ENCODE measurements at places on chromosomes 13 and 19.

DNA sequence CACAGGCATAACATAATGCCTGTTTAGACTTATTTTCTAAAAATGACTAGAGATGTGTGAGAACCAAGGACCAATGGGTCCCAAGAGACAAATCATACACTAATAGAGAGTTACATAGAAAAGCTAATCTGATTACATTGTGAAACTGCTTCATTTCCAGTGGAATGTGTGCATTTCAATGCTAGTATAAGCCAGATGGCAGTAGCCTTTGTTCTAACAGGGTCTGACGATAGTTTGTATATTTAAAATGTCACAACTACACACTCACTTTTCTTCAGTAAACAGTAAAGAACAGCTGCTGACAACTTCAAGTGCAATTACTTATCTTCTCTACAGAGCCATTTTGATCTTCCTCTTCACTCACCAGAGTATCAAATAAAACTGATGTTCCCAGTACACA lies 4.3 kb upstream of the SLITRK5 start:
- no peak for DNase-seq

DNA sequence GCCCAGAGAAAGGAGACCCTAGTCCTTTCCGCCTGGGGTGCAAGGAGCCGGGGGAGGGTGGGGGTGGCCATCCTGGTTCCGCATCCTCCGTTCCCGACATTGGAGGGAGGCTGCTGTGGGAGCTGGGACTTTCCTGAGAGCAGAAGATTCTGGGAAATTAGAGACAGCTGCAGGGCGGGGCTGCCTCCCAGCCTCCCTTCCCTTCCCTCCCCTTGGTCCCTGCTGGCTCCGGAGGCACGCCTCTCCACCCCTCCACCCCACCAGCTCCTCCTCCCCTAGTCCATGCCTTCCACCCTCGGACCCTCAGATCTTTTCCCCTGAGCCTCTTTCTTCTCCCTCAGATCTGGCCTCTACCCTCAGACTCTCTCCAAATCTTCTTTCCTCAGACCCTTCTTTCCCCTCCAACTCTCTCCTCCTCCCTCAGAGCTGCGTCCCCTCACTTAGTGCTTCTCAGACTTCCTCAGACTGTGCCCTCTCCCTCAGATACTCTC lies 3.1 kb upstream of the BCL3 start:
- no peak for DNase-seq

GRCh38 chr19:5694956-5695648 lies 5.0 kb downstream of the RPL36 start:
- DNase-seq, result no peak

DNA sequence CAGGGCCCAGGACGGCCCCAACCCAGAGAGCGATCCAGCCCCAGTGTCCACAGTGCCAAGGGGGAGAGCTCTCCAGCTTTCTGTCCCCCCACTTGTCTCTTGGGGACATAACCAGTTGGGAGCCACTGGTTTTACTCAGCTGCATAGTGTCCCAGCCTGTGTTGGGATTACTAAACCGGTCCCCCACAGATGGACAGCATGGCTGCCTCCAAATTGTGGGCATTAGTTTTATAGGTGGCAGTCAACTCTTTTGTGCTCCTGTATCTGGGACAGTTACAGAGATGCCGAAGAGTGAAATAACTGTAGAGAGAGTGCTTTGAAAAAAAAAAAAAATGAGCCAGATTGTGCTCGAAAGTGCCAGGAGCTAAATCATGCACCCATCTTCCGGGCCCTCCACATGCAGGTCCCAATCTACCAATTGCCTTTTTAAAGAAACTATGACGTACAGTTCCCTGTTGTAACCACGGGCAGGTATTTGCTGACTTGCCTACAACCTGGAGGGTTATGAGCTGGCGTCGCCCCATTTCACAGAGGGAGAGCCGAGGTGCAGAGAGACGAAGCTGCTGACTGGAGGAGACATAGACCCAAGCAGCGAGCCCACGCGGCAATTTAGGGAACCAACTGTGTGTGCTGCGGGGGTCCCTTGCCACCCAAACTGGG lies 2.4 kb upstream of the NFIC start:
- DNase-seq, result no peak

DNA sequence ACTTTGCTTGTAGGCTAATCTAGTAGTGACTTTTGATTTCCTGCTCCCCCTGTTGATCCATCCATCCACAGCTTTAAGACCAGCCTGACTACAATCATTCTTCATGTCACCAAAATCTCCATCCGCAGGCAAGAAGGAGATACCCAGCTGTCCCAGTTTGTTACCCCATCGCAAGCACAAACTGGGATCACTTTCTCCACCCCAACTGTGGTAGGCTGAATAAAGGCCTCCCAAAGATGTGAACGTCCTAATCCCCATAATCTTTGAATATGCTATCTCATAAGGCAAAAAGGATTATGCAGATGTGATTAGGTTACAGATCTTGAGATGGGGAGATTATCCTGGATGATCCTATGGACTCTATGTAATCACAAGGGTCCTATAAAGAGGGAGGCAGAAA lies 202.0 kb downstream of the ENOX1 start:
- no peak for DNase-seq

DNA sequence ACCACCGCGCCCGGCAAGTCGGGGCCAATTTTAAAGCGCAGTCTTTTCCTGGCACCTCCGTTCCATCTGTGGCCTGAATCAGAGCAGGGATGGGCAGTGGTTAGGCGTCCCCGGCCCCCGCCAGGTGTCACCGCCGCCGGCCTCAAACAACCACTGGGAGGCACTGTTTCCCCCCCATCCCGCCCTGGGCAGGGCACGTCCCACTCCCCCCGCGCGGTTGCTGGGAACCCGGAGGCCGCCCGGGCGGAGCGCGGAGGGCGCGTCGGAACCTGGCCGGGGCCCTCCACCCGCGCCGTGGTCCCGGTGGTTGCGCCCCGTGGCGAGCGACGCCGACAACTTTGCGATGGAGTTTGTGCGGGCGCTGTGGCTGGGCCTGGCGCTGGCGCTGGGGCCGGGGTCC lies at the start of gene GRIN3B:
Gene GRIN3B (plus strand): TSS at position 325 of the 400 bp plus-strand sequence. CDS start 19 bp downstream, at position 344.
- peak; percentile 88 for DNase-seq

- DNase-seq, result peak; percentile 40
These were observed 123.0 kb downstream of the SLC7A1 start for GRCh38 chr13:29472332-29472961.

GRCh38 chr13:35836446-35836845 lies 294.7 kb downstream of the DCLK1 start:
- DNase-seq, result no peak

DNA sequence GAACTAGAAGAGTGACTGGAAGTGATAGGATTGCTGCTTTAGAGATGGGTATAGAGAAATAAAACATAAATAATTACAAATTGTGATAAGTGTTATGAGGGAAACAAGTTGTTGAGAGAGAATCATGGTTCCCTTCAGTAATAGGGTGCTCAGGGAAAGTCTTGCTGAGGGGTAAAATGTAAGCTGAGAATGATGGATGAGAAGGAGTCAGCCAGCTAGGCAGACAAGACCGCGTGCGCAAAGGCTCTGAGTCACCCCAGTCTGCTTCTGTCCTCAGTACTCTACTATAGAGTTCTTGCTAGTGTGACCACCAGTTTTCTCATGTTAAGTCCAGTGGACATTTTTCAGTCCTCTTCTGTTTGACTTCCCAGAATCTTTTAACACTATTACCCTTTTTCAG lies 39.5 kb downstream of the PCCA start:
- DNase-seq, result no peak

DNA sequence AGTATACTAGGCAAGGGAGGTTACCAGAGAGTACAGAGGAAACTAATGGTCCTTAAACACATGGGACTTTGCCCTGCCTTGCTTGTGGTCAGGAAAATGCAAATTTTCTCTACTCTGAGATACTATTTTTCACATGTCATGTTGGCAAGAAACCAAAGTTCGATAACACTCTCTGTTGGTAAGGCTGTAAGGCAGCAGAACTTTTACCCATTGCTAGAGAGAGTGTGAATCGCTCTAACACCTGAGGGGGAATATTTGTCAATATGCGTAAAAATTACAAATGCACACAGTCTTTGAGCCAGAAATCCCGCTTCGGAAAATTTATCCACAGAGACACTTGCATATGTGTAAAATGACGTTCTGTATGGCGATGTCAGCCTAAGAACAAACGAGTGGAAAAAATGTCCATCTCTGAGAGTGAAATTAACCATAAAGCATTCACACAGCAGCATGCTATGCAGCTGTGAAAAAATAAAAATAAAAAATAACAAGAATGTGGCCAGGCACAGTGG lies 9.5 kb upstream of the RFX1 start:
- DNase-seq, result no peak

DNA sequence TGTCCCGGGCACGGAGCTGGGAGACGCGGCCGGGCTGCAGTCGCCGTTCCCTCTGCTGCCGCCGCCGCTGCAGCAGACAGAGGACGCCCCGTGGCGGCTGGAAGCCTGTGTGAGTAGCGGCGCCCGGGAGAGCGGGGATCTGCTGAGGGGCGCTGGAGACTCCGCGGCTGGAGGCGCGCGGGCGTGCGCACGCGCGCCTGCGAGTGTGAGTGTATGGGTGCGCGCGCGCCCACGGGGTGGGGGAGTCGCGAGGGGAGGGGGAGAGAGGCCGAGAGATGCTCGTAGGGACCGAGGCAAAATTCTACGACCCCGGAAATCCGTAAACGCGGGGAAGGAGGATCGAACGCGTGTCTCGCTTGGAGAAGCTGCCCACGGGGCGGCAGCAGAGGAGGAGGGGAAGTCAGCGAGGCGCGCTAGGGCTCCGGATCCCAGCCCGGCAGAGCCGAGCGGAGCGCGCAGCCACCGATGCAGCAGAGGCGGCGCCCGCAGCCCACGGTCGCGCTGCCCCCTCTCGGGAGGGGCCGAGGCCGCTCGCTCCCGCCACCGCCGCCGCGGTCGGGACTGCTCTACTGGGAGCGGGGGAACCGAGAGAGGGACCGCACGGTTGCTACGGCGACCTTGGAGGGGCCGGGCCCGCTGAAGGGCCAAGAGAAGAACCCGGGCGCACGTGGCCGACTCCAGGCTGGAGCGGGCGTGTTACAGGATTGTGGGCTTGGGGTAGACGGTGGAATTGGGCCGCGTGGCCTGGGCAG lies at the start of gene ENOX1:
Gene ENOX1 (minus strand): TSS at position 207 of the 752 bp plus-strand sequence.
- peak; percentile 34 for DNase-seq

GRCh38 chr13:69450245-69450644 lies 657.4 kb upstream of the ATXN8OS start:
- no peak for DNase-seq

DNA sequence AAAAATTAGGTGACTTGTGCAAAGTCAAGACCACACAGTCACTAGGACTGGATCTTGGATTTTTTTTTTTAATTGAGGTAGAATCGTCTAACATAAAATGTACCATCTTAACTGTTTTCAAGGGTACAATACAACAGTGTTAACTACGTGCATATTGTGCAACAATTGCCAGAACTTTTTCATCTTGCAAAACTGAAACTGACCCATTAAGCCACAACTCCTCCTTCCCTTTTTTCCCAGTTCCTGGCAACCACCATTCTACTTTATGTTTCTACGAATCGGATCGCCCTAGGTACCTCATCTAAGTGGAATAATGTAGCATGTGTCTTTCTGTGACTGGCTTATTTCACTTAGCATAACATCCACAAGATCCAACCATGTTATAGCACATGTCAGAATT lies 37.5 kb upstream of the POMP start:
- DNase-seq, result no peak

GRCh38 chr13:30982506-30982905 lies 50.0 kb downstream of the TEX26 start:
- no peak for DNase-seq

- DNase-seq, result no peak
These were observed 202.8 kb upstream of the ZNF536 start for GRCh38 chr19:30169196-30169900.

DNA sequence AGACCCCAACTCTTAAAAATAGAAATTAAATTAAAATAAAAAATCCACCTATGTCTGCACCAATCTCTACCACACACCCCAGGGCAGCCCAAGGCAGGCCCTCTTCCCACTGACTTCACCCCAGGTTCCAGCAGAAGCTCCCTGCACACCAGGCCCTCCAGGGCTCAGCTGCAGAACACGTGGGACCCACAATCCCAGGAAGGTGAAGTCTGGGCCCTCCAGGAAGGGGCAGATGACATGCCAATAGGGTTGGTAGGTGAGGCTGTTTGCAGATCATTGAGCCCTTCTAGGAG lies 19.2 kb upstream of the VSTM2B start:
- DNase-seq, result no peak

DNA sequence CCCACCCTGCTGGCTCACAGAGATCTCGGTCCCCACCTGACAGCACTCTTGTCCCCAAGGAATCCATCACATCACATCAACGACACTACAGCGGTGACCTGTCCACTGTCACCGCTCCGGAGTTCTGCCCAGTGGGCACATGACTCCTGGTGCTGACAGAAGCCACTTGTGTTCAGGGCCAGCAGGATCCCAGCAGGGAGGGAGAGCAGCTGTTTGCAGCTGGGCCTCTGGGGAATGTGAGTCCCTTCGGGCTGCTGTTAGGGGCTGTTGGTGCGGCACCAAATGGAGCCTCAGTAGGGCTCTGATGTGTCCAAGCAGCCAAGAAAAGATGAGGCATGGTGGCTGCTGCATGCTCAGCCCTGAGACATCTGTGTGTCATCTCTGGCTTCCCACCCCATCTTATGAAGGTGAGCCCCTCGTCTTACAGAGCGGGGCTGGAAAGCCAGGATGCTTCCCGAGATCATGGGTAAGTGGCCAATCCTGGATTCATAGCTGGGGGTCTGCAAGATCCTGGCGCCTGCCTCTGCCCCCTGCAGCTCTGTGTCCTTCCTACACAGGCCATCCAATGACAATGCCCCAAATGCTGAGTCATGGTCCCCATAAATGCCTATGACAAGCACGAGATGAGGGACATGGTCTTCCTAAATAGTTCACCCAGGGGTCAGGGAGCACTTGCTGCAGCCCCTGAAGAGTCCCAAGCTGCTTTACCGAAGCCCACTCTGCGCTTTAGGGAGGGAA lies 56.0 kb downstream of the F2RL3 start:
- no peak for DNase-seq

DNA sequence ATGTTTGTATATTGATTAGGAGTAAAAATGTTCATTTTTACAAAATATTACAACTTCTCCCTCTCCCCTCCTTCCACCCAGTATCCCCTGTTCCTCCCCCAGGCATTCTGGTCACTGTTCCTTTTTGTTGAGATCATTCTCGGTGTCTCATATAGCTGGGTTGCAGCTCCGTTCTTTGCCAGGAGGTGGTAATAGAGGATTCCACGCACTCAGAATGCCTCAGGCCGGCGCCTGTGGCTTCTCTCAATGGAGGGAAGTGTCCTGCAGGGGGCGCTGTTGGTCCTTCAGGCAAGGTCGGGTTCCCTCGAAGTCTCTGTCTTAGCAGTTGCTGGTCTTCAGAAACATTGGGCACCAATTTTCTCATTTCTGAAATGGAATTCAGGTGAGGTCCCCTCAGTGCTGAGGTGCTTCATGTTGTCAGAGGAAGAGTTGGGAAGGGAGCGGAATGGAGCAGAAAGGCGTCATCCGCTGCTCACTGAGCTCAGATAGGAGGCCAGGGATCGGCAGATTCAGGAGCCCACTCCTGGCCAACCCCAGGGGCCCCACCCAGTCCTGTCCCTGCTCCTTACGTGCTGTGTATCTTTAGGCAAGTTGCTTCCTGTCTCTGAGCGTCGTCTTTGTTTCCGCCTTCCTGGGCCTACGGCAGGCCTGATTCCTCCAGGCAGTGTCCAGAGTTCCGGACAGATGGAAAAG lies 10.3 kb upstream of the GARIN5A start:
- DNase-seq, result no peak

GRCh38 chr13:27455331-27455855 lies 5.0 kb upstream of the MTIF3 start:
- DNase-seq, result no peak

Data from GM19239 (cell line).